ENCODE measurements at places on chromosomes 4 and X.

- no peak for DNase-seq
Observed at GRCh38 chrX:143319526-143319925, 197.7 kb downstream of the SPANXN3 start.

- DNase-seq: no peak
Observed at GRCh38 chr4:7280926-7281690, 88.8 kb downstream of the SORCS2 start.

GRCh38 chr4:123430031-123430430 lies 33.4 kb downstream of the SPRY1 start:
- no peak for DNase-seq

DNA sequence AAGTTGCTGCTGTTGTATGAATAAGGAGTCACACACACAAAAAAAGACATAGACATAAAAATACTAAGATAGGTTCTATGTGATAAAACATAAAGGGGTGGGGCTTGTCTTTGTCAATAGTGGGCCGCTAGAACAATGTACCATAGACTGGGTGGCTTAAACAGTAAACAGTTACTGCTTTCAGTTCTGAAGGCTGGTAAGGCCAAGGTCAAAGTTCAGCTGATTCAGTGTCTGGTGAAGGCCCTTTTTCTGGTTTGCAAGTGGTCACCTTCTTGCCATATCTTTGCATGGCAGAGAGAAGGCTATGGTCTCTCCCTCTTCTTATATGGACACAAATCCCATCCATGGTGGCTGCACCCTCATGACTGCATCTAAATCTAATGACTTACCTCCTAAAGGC lies 1980.7 kb downstream of the PCDH7 start:
- DNase-seq: no peak

DNA sequence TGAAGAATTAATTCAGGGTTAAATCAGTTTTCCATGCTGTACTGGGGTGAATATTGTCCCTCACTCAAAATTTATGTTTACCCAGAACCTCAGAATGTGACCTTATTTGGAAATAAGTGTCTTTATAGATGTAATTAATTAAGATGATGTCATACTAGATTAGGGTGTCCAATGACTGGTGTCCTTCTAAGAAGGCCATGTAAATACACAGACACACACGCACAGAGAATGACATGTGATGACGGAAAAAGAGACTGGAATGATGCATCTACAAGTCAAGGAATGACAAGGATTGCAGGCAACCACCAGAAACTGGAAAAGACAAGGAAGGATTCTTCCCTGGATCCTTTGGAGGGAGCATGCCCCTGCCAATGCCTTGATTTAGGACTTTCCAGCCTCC lies 84.6 kb upstream of the GPR34 start:
- DNase-seq: no peak

DNA sequence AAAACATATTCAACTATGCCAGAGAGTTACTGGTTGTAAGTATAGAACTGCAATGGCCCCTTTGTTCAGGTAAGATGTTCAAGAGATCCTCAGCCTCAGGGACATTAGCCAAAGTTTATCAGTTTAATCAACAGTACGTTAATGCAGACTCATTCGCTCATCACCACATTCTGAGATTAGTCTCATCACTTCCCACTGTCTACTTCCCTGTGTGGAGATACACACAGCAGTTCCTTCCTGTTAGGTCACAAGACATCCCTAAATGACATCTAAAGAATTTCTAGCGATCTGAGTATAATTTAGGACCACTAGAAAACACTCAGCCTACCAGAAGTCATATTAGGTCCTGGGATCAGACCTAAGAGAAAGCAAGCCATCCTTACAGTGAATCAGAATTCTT lies 10.4 kb downstream of the SLC10A7 start:
- DNase-seq: no peak

DNA sequence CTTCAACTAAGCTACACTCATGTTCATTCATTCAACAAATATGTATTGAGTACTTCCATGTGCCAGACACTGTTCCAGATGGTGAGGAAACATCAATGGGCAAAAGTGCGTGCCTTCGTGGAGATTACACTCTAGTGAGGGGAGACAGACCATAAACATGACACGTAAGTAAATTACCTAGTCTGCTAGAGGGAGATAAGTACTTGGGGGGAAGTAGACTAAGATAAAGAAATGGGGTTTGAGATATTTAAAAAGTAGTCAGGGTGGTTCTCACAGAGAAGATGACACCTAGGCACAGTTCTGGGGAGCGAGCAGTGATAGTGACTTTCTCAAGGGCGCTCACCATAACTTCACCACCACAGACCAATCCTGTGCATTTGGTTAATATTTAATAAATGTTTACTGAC lies 11.7 kb downstream of the JCHAIN start:
- DNase-seq: no peak

GRCh38 chrX:120402369-120402768 lies 40.5 kb downstream of the ATP1B4 start:
- DNase-seq: no peak

- no peak for DNase-seq
Observed at GRCh38 chr4:25844961-25845712, 17.7 kb downstream of the SEL1L3 start.

DNA sequence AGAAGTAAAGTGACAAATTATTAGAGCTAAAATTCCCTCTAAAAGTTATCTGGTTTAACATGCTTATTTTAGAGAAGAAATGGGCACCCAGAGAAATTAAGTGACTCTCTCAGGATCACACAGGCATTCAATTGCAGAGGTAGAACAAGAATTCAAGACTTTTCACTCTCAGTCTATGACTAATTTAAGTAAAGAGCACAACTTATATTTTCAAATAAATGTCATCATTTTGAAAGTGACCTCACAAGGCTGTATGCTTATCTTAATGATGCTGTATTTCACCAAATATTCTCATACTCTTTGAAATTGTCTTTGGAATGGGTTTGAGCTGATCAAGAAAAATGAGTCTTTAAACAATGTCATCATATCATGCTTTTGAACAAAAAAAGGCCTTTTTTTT lies 15.3 kb downstream of the GPR174 start:
- no peak for DNase-seq

DNA sequence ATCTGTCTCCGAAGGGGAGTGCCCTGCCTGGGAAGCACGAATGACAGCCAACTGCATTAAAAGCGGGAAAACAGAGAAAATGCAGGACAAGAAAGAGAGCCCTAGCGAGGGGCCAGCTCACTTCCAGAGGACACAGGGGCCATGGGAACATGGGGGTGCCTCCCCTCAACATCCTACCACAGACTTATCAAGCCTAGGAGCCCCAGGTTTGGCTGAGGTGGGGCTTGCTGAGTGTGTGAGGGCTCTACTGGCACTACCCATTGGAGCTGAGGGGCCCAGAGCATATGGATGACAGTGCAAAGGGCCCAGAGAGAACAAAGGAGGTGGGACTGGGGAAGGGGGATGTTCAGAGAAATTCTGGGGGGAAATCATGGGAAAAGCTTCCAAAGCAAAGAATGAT lies 101.8 kb downstream of the PJA1 start:
- no peak for DNase-seq

GRCh38 chr4:24404281-24404680 lies 180.1 kb downstream of the DHX15 start:
- no peak for DNase-seq

DNA sequence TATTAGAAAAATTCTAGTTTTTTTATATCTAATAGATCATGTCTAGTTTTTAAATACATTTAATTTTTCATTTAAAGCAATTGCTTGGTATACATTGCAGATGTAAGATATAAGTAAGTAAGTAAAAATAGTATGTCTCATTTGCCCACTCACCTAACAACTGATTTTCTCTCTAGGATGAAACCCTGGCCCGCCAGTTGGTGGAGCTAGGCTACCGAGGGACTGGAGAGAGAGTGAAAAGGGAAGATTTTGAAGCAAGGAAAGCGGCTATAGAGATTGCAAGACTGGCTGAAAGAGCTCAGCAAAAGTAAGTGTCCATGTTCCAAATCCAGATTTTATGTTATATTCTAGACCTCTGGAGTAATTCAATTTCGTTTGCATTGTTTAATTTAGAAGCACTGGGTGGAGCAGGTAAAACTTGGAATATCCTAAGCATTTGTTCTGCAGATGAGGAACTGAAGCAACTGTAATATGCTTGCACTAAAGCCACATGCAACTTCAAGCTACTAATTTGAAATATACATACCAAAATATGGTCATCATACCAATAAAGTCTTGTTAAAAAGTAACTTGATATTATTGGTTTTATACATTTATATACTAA lies 27.1 kb downstream of the CFAP299 start:
- DNase-seq: no peak

- DNase-seq: no peak
Observed at GRCh38 chr4:53780736-53781400, 189.6 kb upstream of the LNX1 start.

- no peak for DNase-seq
Observed at GRCh38 chr4:48297256-48297846, 27.7 kb upstream of the TEC start.

DNA sequence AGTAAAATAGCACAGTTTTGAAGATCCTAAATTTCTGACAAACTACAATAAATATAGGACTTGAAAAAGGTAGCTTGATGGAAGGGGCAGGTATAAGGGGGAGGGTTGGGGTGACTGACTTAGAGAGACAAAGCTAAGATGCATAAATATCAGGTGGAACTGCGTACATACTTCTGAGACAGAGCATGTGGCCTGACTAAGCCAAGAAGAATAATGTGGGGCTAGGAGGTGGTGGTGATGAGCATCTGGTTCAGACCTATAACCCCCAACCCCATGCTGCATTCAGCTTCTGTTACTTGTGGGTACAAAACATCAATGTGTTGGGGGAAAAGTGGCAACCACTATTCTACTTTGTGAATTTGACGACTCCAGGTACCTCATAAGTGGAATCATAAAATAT lies 19.8 kb downstream of the USP9X start:
- no peak for DNase-seq

DNA sequence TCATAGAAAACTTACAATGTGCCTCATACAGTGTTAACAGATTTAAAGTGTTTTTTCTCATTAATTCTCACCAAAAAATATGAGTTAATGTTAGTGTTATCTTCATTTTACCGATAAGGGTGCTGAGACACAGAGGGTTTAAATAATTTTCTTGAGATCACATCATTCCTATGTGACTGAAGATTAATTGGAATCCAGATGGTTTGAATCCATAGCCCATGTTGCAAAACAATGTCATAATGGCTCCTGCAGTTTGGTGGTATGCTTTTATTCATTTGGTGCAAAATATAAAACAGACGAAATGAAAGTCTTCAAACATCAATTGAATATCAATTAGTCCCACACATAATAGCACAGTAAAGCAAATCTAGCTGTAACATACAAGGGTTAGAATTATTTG lies 512.2 kb downstream of the FSTL5 start:
- no peak for DNase-seq

- DNase-seq: no peak
Observed at GRCh38 chr4:184262901-184263300, 45.2 kb upstream of the ENPP6 start.

- no peak for DNase-seq
Observed at GRCh38 chr4:153528705-153529485, 62.7 kb downstream of the TMEM131L start.

DNA sequence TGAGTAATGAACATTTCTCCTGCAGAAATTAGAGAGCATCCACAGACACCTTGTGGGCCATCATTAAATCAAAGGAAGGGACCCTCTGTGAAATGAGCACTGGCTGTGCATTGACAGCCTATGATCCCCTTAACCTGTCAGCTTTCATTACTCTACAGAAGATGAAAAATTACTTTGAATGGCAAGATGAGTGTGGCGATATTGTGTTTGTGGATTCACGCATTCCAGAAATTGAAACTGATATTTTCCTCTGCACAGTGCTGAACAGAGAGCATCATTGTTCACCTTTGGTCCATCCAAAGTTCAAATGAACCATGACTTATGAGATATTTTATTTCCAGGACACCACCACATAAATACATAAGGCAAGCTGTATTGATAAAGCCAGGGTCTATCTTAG lies 374.8 kb upstream of the ANXA10 start:
- no peak for DNase-seq

- no peak for DNase-seq
Observed at GRCh38 chr4:121177246-121178137, 13.4 kb upstream of the TNIP3 start.

DNA sequence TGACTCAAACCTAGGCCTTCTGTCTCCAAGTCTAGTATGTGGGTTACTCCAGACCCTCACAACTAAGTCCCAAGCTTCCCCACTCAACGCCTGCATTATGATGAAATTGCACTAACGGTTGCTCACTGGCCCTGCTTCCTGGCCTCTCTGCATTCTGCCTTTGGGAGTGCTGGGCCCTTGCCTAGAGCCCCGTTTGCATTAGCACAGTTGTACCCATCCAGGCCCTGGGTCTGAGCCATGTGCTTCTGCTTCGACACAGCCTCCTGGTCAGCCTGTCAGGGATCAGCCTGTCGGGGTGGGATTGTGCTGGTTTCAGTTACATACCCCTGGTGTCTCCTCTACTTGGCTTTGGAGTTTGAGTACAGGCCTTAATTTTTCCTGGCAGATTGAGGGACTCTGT lies 58.4 kb downstream of the DCUN1D4 start:
- no peak for DNase-seq

DNA sequence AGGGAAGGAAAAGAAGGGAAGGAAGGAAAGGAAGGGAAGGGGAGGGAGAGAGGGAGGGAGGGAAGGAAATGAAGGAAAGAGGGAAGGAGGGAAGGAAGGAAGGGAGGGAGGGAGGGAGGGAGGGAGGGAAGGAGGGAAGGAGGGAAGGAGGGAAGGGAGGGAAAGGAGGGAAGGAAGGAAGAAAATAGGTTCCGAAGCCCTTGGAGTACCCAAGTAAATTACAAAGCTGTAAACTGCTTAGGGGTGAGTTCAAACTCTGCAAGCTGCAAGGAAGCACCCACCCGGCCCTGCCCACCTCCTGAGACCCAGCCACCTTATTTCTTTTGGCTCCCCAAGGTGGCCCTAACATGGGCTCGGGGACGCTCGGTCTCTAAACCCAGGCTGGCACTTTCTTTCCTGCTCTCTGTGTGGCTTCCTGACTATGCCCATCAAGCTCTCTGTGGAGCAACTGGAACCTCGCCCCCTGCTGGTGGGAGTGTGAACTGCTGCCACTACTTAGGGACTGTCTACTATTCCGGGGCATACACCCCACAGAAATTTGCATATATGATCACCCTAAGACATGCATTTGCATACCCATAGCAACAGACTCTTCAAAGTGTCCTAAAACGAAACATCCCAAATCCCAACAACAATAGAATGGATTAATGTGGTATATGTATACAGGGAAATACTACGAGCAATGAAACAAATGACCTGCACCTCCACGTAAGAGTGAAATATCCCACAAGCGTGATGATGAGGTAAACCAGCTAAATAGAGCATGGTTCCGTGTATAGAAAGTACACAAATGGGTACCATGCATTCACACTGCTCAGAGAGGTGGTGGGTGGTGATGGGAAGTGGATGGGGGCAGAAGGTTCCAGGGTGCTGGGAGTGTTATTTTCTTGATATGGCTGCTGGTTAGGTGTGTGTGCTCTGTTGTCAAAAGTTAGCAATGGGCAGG lies 151.7 kb upstream of the TBL1X start:
- DNase-seq: no peak
